ENCODE measurements at places on chromosomes 3 and 15.
A peak's percentile ranks its signal among the peaks of the same experiment; 100 is the strongest.

DNA sequence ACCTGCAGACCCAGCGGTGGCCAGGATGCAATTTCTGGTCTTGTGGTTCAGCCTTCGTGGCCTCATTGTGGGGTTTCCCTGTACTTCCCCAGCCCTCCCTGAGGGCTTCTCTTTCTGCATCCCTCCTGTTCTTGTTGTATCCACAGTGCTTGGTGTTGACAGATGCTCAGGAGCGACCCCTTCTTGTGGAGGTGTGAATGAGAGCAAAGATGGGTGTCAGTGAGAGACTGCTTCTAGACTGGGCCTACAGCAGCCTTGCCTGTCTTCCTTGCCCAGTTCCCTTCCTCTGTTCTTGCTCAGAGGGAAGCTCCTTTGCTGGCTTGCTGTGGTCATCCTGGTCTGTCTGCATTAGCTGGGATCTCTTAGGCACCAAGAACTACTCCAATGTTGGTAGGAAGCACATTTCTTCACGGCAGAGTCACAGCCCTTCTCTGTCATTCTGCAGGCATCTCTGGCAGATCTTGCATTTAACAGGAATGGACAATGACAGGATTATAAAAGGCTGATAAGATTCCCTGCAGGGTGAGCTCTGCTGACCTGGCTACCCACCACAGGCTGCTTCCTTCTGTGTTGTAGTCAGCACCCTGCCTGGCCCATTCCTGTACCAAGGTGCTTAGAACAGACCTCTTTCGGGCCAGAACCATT, 317.8 kb upstream of the C2CD4B start:
- DNase-seq, result no peak

- no peak for DNase-seq
These were observed 21.8 kb downstream of the MAP2K5 start for GRCh38 chr15:67564021-67564967.

DNA sequence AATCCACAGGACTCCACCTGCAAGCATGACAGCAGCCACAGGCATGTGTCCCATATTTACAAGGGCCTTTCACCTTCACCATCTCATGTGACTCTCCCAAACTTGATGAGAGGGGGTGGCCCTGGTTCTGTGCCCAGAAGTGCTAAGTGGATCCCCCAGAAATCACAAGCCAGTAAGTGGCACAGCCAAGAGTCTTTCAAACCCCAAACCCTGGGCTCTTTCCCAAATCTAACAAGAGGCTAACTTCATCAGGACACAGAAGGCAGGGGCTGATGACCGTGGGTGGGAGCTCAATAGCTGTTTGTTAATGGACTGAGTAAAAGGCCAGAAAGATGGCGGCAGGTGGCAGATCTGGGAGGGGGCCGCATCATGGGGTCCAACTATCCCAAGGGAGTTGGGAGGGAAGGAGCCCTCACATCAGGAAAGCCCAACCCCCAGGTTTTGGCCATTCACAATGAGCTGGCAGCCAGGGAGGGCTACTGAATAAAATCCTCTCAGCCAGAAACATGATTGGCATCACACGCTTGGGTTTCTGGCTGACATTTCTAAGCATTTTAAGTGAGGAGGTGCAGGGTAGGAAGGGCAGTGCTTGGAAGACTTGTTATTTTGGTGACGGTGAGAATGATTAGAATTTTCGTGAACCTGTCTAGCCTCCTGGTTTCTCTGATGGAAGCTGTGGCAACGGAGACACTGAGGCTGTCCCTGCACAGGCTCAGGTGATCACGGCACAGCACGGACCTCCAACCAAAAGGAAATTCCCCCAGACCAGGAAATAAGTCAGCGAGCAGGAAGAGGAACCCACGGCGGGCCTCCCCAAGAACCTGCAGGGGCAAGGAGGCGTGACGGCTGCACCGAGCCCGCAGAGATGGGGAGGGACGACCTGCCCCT, 109.3 kb downstream of the OXNAD1 start:
- no peak for DNase-seq

DNA sequence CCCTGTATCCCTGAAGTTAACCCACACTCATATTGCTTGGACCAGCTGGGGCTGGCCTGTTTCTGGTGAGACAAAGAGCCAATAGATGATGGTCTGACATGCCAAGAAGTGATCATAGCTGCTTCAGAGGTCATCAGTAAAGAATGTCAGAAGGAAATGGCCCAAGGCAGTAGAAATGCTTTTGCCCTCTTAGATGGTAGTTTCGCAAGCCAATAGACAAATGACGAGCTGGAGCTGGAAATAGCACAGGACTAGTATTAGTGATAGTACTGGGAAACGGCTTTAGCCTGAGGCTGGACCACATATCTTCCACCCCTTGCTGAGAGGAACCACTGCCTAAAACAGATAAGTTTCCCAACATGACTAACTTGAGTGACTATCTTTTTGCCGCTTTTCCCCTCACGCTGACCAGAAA, 176.1 kb upstream of the THBS1 start:
- DNase-seq, result no peak

- no peak for DNase-seq
These were observed 1.5 kb upstream of the CACNA2D3 start for GRCh38 chr3:54120657-54121413.

DNA sequence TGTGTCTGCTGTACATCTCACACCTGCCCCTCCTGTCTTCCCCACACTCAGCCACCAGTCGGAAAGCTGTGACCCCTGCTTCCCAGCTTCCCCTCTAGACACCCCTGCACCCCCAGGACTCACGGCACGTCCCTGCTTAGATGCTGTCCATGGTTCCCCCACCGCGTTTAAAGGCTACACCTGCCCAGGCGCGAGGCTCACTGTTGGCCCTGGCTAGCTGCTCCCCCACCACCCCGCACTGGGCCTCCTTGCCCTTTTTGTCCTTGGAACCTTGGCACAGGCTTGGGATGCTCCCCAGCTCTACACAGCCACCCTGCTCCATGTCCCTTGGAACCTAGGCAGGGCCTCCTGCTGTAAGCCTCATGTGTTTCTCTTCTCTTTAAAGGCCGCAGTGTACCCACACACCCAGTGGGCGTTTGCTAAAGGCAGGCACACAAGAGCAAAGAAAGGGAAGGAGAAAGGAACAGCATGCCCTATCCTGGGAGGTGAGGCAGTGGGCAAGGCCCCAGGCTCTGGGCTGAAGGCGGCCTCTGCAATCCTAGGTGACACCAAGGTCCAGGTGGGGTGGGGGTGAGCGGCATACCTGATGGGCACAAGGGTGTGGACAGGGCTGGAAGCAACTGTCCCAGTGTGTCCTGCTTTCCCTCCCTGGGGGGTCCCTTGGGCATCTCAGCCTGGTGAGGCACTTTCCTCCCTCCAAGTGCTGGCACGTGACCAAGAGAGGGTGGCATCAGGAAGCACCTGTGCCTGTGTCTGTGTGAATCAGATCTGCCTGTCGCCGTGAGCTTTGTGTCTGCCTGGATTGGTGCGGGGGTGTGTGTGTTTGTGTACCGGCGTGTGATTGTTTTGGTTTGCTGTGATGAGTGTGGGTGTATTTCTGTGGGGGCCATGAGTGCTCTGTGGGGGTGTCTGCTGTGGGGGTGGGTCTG, 54.4 kb downstream of the TPRA1 start:
- DNase-seq, result no peak

- DNase-seq, result peak; percentile 17
These were observed 67.6 kb upstream of the HACD2 start for GRCh38 chr3:123652342-123652984.
